T-helper 17 cell (primary cell): ENCODE measurements at places on chromosomes 1 and 21. TPM values are rescaled to one million over a fixed set of nuclear protein-coding genes. Genes with fewer than 3 reads are reported as not detected.

DNA sequence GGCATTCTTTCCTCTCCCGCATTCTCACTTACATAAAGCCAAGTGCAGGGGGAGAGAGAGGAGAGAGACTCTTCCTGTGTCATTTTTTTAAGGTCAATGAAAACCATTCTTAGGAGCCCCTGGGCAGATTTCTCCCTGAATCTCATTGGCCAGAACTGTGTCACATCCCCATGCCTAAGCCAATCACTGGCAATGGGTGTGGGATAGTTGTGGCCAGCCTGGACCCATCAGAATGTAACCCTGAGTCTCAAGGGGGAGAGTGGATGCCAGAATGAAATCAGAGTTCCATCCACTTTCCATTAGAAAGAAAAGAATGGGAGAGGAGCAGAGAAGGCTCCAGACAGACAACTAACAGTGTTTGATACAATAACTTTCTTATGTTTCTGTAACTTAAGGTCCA is 31.2 kb upstream of the COQ8A start:
- H3K4me1 ChIP-seq = no peaks in the 10 kb centered on the region
- H3K27me3 ChIP-seq = peaks cover 5% of the 10 kb centered on the region
- no peak overlapping the region for H3K4me3 ChIP-seq
- no peak for DNase-seq
- H3K27ac ChIP-seq = no peak overlapping the region

DNA sequence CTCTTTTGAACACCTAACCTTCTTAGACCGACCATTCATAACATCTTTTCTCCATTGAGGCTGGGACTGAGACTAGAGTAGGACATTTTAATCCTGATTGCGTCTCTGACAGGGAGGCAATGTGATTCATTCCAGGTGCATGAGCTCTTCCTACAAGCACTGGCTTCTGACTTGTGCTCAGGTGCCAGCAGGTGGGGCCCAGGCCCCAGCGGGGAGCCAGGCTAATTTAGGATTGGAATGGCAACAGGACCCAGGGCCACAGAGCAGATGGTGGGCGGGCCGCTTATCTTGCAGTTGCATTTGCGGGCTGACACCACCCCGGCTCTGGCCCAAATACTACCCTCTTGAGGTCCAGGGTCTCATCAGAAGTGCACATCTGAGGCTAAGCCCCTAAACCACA is 4.1 kb downstream of the GPA33 start:
- H3K4me3 ChIP-seq = no peak overlapping the region
- no peak for DNase-seq
- no peaks in the 10 kb centered on the region for H3K27me3 ChIP-seq
- peaks cover 9% of the 10 kb centered on the region for H3K36me3 ChIP-seq

GRCh38 chr1:223803211-223803610 is 42.5 kb downstream of the TP53BP2 start:
- peaks cover 10% of the 10 kb centered on the region for H3K4me1 ChIP-seq
- H3K36me3 ChIP-seq = peaks cover 22% of the 10 kb centered on the region
- no peaks in the 10 kb centered on the region for H3K27me3 ChIP-seq
- DNase-seq = no peak
- no peak overlapping the region for H3K4me3 ChIP-seq
- H3K27ac ChIP-seq = no peak overlapping the region

GRCh38 chr1:232184561-232185530 is 445.1 kb downstream of the SIPA1L2 start:
- no peak for DNase-seq
- peaks cover 6% of the 10 kb centered on the region for H3K4me1 ChIP-seq
- H3K4me3 ChIP-seq = no peak overlapping the region
- H3K36me3 ChIP-seq = no peaks in the 10 kb centered on the region

- peaks cover 20% of the 10 kb centered on the region for H3K4me1 ChIP-seq
- no peaks in the 10 kb centered on the region for H3K27me3 ChIP-seq
- no peak overlapping the region for H3K4me3 ChIP-seq
- peak overlapping the region; percentile 63 for H3K27ac ChIP-seq
- H3K36me3 ChIP-seq = peaks cover 5% of the 10 kb centered on the region
- DNase-seq = no peak
These were observed 58.7 kb downstream of the DIP2A start for GRCh38 chr21:46517361-46517760.

- no peaks in the 10 kb centered on the region for H3K4me1 ChIP-seq
- no peak for DNase-seq
- no peak overlapping the region for H3K27ac ChIP-seq
These were observed 618.4 kb upstream of the USP24 start for GRCh38 chr1:55833529-55834091.

PKNOX1 gene
- total RNA-seq = 15.3 TPM

TINAGL1 gene
- total RNA-seq = not detected
